Activated T-cell treated with anti-CD3 and anti-CD28 coated beads, Interleukin-2, amount 50 U/mL, for 48 hours (primary cell): ENCODE measurements at places on chromosomes 6 and 20.

- peak; percentile 36 for DNase-seq
These were observed 128.4 kb upstream of the ESR1 start for GRCh38 chr6:151679081-151679480.

- no peak for DNase-seq
These were observed 25.1 kb downstream of the RNF217 start for GRCh38 chr6:124987291-124987690.

DNA sequence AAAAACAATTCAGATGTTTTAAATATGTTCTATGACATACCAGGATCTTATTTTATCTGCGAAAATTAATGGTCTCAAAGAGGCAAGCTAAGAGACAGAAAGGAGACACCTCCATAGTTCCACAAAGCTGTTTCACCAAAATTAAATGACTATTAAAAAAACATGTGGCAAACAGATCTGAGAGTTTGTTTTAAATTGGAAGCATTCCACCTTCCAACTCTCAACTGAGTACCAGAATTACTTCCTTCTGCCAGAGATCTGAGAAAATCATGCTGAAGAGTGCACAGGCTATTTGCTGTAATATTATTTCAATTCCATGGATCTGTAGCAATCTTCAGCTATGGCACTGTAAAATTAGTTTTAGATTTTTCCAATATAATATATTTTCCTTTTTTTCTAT lies 669.5 kb upstream of the MARCKS start:
- DNase-seq, result no peak

DNA sequence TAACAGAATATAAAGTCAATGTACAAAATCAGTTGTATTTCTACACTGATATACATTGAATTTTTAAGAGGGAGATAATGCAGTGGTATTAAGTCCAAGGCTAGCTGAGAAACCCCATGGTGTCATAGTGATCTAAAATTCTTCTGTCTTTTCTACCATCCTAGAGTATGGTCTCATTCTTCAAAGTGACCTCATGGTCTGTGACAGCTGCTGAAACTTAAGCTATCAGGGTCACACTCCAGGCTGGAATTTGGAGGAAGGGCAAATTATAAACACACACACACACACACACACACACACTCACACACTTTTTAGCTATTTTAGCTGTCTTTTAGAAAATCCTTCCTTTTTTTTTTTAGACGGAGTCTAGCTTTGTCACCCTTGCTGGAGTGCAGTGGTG lies 47.3 kb upstream of the DYNLRB1 start:
- DNase-seq, result no peak

DNA sequence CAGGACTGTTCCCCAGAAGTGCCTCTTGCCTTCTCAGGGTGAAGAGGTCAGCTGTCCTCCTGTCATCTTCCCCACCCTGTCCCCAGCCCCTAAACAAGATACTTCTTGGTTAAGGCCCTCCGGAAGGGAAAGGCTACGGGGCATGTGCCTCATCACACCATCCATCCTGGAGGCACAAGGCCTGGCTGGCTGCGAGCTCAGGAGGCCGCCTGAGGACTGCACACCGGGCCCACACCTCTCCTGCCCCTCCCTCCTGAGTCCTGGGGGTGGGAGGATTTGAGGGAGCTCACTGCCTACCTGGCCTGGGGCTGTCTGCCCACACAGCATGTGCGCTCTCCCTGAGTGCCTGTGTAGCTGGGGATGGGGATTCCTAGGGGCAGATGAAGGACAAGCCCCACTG lies 9.8 kb downstream of the PI16 start:
- no peak for DNase-seq

- no peak for DNase-seq
These were observed 859.7 kb upstream of the ADGRB3 start for GRCh38 chr6:67775333-67775732.

DNA sequence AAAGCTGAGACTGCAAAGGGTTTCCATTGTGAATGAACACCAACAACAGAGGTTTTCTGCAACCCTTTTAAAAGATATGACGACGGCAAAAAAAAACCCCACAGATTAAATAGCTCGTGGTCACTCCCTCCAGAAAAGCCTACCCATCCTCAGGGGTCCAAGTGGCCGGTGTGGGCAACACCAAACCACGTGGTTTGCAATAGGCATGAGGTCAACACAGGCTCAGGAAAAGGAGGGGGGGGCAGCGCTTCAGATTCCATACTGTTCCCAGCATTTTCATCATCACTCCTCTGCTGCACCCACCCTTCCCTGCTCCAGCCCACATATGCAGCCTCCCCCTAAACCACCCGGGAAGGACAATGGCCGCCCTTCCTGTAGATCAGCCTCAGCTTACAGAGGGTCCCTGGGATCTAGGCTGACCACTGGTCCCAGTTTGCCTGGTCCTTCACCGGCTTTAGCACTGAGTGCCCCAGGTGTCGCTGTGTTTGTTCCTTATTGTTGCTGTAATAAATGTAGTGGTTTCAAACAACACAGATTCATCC lies 122.8 kb upstream of the PHACTR3 start:
- no peak for DNase-seq
